ENCODE measurements at places on chromosomes 5 and 9.

- DNase-seq: peak; percentile 92
These were observed at the start of gene CDK9 for GRCh38 chr9:127785933-127786772. Gene CDK9 (plus strand): TSS chr9:127786034. CDS start chr9:127786149, 115 bp downstream.

GRCh38 chr9:135020481-135021392, 66.7 kb upstream of the OLFM1 start:
- DNase-seq: no peak

DNA sequence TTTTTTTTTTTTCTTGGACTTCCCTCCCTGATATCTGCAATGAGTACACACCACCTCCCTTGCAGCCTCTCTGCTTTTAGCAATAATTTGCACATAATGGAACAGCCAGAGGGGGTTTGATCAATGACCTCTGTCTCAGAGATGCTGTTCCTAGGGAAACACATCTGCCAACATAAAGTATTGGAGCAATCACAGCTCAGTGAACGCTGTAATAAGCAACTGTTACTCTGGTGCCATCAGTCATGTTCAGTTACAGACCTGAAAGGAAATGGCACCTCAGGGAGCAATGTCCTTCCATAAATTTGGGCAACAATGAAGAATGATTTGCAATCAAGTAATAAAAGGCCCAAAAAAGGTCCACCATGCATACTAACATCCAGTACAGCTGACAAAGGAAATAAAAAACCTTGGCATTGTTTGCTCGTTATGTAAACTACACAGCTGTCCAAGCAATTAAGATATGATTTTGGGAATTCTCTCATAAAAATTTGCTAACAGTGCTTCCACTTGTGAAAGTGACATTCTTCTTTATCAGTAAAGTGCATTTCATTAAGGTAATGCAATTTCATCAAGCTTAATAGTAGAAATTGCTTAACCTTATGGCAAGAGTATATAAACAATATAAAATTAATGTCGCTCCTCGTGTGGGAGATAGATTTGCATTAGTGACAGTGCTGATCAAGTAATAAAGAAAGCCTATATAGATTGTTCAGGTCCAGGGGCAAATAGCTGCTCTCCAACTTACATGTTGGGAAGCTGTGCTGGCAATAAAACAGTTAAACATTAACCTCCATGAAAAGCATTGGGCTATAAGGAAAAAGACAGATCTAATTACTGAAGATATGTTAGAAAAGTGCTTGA, 167.8 kb downstream of the RASEF start:
- no peak for DNase-seq

GRCh38 chr5:171750311-171750788, 35.3 kb upstream of the SMIM23 start:
- no peak for DNase-seq

DNA sequence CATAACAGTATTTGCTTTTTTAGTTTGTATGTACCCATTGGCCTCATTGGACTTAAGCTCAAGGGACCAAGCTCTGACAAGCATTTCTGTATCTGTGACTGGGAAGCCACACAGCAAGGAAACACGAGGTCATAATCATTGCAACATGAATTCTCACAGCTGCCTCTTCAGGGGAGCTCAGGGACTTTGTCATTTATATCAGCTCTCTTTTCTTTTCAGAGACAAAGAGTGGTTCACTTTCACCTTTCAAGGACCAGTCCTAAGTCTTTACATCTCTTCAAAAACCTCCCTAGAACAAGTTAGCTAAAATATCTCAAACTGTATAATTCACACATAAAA, 58.6 kb downstream of the ADAMTS12 start:
- DNase-seq: no peak

DNA sequence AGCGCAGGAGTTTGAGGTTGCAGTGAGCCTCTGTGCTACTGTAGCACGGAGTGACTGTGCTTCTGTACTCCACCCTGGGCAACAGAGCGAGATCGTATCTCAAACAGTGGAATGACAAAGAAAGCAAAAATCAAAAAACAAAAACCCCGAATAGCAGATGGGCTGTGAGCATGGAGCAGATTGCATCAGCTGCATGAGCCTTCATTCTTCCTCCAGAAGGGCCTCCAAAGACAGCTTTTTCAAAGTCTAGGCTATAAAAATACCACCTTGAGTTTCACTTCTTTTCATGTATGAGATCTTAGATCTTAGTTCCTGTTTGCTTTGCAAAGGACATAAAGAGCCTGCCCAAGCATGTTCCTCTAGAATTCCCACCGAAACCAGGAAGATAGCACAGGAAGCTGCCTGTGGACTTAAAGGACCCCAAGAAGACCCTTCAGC, 15.0 kb upstream of the HSPB3 start:
- no peak for DNase-seq

- DNase-seq: no peak
These were observed 330.0 kb downstream of the PRR16 start for GRCh38 chr5:120794121-120794520.

DNA sequence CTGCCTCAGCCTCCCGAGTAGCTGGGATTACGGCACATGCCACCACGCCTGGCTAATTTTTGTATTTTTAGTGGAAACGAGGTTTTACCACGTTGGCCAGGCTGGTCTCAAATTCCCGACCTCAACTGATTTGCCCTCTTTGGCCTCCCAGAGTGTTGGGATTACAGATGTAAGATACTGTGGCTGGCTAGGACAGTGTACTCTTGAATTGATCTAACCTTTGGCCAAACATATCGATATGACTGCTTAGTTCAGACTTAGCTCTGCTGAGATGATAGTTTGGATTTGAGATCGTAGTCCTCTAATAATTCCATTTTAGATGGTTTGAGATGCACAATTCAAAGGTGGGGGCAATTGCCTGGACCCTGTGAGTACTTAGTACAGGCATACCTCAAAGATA, 15.2 kb downstream of the TXNDC15 start:
- DNase-seq: no peak

GRCh38 chr5:15899481-15899880, 280.1 kb downstream of the MARCHF11 start:
- no peak for DNase-seq

- DNase-seq: no peak
These were observed 58.6 kb downstream of the PTCD2 start for GRCh38 chr5:72378639-72379289.

DNA sequence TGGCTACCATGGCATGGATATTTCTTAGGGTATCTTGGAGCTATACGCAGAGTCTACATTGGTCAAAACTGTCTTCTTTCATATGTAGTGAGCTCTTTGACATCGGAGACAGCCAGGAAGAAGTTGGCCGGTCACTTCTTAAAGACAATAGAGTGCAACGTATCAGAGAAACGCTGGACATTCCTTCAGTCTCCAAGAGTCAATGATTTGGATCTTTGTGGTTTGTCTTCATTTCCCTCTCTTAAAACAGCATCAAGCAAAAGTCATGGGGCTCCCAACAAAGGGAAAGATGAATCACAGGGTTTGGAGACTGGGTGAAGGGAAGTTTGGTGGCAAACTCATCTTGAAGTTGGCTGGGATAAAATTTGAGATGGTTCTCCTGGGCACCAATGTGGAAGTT, 320.1 kb downstream of the AGTPBP1 start:
- no peak for DNase-seq

DNA sequence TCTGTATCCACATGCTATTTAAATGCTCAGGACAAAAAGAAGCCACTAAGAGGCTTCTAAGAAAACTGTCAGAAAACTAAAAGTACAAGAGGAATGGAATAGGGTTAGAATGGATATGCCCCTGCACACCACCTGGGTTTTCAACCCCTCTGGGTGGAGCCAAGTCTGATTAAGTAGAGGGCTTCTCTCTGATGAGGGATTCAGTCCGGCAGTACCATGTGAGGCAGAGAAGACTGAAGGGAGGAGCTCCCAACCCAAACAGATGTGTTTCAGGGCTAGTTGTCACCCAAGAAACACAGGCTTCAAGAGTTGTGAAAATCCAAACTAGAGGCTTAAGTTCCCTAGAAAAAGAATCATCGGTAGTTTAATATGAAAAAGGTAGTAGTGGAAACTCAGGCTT, 12.5 kb downstream of the NREP start:
- DNase-seq: no peak

DNA sequence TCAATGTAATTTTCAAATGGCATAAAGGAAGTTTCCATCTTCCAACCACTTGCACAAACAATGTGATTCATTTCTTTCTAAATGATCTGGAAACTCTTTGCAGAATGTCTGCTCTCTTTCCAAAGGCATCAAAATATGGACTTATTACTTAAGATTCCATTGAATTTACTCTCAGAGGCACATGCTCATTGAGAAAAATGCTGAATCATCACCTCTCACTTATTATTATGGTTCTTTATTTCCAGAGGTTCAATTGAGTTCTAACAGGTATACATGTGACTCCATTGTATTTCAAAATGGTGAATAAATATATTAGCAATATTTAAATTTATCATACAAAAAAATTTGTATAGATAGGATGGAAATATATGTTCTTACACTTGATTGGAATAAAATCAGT, 1140.6 kb downstream of the EFNA5 start:
- DNase-seq: no peak

- DNase-seq: no peak
These were observed 179.4 kb upstream of the NR3C1 start for GRCh38 chr5:143582869-143583268.

- DNase-seq: no peak
These were observed 143.7 kb downstream of the PTTG1 start for GRCh38 chr5:160565376-160565775.
